M059J (cell line): ENCODE measurements at places on chromosomes 2 and 18.

GRCh38 chr2:173986805-173987204 is 21.6 kb upstream of the SP3 start:
- DNase-seq, result no peak

DNA sequence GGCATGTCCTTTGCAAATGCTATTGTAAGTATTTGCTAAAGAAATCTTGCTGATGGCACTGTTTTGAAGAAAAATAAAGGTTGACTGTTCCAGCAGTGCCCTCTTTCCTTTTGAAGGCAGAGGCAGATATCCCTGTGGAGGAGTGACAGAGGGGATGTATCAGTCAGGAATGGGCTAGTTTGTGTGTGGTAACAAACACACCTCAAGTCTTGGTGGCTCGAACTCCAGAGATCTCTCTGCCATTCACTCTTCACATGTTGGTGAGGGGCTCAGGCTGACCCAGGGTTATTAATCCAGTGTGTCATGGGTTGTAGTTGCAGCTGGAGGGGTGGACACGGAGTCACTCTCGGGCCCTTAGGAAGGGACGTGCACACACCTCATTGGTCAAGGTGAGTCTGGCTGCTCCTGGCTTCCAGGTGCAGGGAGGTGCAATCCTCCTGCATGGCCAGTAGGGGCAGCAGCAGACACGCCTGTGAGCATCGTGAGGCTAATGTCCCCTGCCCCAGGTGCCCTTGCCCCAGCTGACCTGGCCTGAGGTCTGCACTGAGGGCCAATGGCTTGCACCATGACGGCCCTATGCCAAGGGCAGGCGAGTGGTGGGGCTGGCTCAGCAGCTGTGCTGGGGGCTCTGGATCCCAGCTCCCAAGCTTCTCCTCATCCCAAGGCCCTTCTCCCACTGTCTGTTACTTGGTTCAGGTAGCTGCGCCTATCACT is 146.5 kb downstream of the ASB1 start:
- DNase-seq, result no peak

DNA sequence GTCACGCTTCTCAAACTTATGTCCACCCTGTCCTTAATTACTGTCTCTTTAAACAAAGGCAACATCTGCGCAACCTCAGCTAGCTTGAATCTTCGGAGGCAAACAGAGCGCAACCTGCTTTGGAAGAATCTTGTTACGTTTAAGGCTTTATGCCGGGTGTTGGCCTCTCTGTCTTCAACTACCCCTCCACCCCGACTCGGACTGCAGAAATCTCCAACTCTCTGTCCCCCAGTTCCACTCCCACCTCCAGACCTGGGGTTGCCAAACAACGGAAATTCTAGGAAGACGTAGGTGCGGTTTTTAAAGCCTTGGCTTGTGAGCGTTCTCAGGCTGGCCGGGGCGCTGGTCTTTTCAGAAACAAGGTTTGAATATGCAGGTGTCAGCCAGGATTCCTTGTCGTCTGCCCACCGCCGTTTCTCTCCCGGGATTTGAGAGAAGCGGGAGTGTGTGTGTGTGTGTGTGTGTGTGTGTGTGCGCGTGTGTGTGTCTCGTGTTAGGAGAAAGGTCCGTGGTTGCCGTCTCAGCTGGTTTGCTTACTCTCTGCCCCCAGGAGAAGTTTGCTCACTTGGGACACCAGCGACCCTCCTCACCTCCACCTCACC is 1.1 kb upstream of the ONECUT2 start:
- peak; percentile 29 for DNase-seq

- DNase-seq, result no peak
These were observed 11.7 kb downstream of the TTC32 start for GRCh38 chr2:19890104-19890503.

DNA sequence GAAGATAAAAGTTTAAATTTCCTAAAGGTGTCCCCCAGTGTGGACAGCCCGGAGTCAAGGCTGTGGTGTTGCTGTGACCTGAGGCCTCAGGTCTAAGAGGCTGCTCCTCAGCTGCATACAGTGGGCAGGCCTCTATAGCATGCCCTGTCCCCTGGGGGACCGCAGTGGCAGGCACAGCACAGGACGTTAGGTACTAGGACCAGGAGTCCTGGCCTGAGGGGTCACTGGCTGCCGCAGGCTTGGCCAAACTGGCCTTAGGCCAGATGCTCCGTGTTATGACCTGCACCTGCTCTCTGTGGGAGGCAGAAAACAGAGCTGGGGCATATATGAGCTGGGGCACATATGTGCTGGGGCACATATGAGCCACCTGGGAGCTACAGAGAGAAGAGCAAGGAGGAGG is 21.2 kb upstream of the MAL start:
- DNase-seq, result no peak

- DNase-seq, result no peak
These were observed 47.1 kb upstream of the REL start for GRCh38 chr2:60834270-60834717.

- DNase-seq, result no peak
These were observed 7.3 kb downstream of the MBD1 start for GRCh38 chr18:50274044-50274442.

GRCh38 chr2:132477962-132478361 is 61.4 kb downstream of the GPR39 start:
- peak; percentile 57 for DNase-seq

- DNase-seq, result peak; percentile 66
These were observed 37.6 kb downstream of the ZNF516 start for GRCh38 chr18:76457475-76457874.

DNA sequence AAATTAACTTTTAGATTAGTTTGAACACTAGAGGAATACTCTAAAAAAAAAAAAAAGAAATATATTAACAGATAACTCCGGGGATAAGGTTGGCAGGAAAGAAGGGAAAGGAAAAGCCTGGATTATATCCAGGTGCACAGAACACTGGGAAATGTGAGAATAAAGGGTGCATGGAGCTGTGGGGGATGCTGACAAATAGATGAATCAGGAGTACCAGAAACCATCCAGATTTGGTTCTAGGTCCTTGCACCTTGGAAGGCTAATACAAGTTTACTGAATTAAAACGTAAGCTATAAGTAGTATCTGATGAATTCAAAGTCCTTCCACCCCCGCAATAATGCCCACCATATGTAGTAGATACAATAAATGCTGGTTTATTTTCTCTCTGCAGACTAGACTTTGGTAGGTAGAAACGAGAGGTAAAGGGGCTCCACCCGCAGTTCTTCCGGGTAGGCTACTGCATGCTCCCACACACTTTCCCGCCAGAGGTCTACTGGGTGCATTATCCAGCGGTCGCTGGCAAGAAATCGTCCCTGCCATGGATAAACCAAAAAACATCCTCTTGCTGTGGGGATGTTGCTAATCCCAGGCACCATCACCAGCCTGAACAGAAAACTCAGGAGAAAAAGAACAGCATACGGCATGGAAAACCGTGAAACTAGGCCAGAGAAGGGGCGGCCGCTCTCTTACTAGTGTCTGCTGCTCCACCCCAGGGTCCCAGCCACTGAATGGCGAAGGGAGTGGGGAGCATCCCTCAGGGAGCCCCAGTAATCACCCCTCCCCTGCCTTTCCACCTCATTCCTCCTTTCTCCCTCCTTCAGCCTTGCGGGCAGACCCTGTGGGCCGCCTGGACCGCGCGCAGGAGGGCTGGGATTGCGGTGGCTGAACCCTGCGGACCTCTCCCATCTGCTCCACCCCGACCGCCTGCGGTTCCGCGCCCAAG is 1.5 kb downstream of the CNRIP1 start:
- no peak for DNase-seq

GRCh38 chr2:160278879-160279177 is 78.8 kb upstream of the ITGB6 start:
- DNase-seq, result peak; percentile 37

DNA sequence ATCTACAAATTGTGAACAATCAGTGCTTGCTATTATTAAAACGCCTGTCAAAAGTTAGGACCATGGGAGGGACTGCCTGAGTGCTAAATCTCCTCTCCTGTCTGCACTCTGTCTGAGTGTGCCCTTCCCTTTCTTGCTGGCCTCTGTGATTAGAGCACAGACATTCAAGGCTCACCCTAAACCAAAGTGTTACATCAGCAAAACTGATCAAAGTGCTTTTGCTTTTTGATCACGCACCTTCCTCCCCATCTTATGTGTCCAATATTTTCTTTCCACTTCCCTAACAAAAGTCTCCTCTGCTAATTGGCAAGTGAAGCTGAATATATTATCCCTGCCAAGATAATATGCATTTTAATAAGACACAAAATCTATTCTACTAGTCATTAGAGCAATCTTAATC is 30.5 kb upstream of the DNAJC10 start:
- no peak for DNase-seq

DNA sequence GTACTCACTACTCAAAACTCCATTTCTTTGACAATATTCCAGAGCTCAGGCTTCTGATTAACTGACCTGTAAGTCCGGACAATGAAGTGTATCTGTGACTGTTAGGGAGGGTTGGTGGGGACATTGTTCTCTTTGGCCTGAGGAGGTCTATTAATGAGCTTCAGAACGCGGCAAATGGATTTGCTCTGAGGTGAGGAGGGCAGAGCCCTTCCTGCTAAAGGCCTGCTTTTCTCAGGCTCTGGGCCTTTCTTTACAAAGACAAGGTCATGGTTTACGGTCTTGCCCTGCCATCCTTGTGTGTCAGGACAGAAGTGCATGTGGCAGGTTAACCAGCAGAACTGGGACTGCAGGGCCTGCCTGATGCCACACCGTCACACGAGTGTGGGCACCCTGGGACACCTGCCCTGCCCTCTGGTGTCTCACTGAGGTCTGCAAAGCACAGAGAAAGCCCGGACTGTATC is 7.2 kb downstream of the ALKAL2 start:
- DNase-seq, result no peak

- DNase-seq, result peak; percentile 35
These were observed 696.5 kb downstream of the TDRD15 start for GRCh38 chr2:21820271-21820670.

DNA sequence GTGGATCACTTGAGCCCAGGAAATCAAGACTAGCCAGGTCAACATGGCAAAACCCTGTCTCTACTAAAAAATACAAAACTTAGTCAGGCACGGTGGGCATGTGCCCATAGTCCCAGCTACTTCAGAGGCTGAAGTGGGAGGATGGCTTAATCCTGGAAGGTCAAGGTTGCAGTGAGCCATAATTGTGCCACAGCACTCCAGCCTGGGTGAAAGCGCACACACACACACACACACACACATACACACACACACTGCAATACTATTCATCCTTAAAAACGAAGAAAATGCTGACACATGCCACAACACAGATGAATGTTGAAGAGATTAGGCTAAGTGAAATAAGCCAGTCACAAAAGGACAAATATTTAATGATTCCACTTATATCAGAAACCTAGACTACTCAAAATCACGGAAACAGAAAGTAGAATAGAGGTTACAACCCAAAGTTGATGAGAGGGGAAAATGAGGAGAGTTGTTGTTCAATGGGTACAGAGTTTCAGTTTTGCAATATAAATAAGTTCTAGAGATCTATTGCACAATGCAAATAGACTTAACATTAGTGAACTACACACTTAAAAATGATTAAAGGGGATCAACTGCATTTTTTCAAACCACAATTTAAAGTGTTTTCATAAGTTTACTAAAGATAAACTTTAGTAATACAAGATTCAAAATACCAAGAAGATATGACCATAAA is 114.5 kb downstream of the USP34 start:
- DNase-seq, result no peak

GRCh38 chr2:62456721-62457539 is 49.1 kb downstream of the TMEM17 start:
- DNase-seq, result peak; percentile 74

DNA sequence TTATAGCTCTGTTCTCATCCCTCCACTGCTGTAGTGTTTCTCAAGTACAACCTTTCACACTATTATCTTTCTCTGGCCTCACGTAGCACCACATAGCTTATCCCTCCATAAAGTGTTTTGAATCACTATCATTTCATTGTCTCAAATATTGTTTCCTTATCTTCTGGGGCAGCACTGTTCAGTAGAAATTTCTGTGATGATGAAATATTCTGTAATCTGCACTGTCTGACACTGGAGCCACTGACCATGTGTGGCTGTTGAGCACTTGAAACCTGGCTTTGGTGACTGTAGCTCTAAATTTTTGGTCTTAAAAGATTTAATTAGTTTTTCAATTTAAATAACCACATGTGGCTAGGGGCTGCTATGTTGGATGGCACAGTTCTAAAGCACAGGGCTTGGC is 78.9 kb downstream of the CPS1 start:
- no peak for DNase-seq

DNA sequence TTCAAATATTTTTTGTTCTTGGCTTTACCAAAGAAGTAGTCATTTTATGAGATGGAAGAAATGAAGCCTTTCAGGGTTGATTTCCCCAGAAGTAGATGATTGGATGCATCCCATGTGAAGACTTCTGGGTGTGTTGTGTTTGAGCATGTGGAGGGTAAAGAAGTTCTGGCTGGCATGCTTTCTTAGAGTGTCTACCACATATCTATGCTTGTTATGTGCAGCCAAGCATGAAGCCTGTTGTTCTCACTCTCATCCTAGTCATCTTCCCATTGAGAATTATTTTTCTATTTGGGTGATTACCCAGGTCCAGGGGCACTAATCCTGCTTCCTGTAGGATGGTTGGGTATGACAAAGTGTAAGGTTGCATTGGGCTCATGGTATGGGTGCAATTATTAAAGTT is 472.9 kb downstream of the PTPRM start:
- DNase-seq, result peak; percentile 52

GRCh38 chr2:178650554-178650953 is 156.7 kb downstream of the TTN start:
- no peak for DNase-seq

- peak; percentile 33 for DNase-seq
These were observed 492.4 kb downstream of the PLCL1 start for GRCh38 chr2:198296665-198297308.

GRCh38 chr2:74048843-74049519 is 64.3 kb downstream of the TET3 start:
- no peak for DNase-seq

- DNase-seq, result peak; percentile 54
These were observed 209.8 kb downstream of the NEDD4L start for GRCh38 chr18:58253871-58254270.

DNA sequence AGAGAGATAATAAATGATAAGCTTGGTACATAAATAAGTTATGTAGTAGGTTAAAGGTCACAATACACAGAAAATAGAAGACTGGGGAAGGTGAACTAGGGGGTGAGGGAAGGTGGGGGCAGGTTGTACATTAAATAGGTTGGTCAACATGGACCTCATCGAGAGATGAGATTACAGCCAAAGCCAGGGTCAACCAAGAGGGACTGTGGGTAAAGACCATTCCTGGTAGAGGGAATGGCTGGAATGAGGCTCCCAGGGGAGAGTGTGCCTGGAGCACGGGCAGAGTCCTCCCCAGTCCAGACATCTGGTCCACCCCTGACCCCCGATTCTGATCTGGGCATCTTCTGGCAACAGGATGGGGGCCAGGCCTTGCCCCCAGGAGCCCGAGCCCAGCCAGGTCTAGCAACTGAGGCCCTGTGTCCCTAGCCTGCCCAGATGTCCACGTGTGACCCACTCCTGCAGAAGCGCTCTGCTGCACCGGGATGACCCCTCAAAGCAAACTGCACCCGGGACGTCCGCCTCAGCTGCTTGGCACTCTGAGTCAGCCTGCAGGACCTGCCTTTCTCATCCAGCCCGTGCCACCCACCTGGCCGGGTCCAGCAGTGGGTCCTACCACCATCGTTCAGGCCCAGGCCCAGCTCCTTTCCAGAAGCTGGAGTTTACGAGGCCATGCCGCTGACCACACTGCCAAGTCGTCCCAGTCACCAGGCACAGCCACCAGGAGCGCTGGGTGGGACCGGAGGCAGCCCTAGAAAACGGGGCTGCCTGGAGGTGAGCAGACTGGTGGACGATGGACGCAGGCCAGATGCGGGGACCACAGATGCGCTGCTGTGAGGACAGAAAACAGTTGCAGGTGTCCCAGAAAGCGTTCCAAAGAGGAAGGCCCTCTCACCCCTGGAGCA is 56.2 kb upstream of the ID2 start:
- DNase-seq, result no peak

GRCh38 chr2:205964111-205964761 is 121.7 kb downstream of the INO80D start:
- DNase-seq, result no peak
